ENCODE measurements at places on chromosomes 1 and 21. TPM values are rescaled to one million over a fixed set of nuclear protein-coding genes. Genes with fewer than 3 reads are reported as not detected.

DNA sequence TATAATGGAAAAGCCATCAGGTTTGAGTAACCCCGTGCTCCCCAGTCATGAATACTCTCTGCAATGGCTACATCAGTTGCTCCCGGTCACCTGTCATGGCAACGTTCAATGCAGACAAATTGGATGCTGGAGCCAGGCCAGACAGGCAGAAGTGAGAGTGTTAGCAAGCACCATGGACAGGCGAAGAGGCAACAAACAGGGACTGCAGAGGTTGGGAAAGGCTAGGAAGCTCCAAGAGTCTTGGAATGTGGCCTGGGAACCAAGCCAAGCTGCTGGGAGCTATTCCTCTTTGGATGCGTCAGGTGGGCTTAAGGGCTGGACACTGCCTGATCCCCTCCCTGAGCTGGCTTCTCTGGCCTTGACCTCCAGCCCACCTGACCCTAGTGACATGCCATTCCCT is 102.9 kb downstream of the ACTL8 start:
- H3K4me3 ChIP-seq: no peak overlapping the region
- no peak for DNase-seq
- H3K27me3 ChIP-seq: peaks cover 23% of the 10 kb centered on the region
- no peak overlapping the region for H3K27ac ChIP-seq
- no peaks in the 10 kb centered on the region for H3K36me3 ChIP-seq

DNA sequence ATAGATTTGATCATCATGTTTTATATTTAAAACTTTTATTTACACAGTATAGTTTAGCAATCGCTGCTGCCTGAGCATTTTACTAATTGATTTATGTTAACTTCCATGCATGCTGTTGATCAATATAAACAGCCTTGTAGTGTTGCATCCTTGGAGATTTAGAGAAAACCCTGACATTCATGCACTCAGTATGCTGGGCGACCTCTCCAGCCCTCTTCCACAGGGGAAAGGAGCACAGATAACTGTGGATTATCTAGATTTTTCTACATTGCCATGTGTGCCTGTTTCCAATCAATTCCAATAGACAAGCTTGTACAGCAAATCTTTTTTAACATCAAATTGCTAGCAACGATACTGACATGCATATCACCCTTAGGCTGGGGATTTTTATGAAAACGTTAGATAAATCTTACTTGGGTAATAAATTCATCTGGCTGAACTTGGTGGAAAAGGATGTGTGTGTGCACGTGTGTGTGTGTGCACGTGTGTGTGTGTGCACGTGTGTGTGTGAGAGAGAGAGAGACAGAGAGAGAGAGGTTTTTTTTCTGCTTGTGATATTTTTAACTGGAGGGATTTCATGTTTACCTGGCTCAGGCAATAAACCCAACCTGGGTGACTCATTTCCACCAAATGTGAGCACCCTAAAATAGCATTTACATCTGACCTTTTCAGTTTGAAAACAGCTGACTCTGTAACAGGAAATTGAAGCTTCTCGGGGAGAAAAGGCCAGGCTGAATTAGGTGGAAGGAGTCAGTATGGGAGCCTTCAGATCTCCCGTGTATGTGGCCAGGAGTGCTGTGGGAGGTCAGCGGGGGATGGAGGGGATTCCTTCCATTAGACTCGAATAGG is 339.8 kb downstream of the PRDM2 start:
- H3K27ac ChIP-seq: no peak overlapping the region
- no peaks in the 10 kb centered on the region for H3K4me1 ChIP-seq
- no peak for DNase-seq
- H3K4me3 ChIP-seq: no peak overlapping the region
- H3K27me3 ChIP-seq: peaks cover 23% of the 10 kb centered on the region

GRCh38 chr1:207903053-207903452 is 7.9 kb downstream of the CD34 start:
- H3K4me3 ChIP-seq: no peak overlapping the region
- no peaks in the 10 kb centered on the region for H3K36me3 ChIP-seq
- peaks cover 2% of the 10 kb centered on the region for H3K4me1 ChIP-seq
- H3K27me3 ChIP-seq: peaks cover 8% of the 10 kb centered on the region
- H3K27ac ChIP-seq: no peak overlapping the region

- no peak overlapping the region for H3K27ac ChIP-seq
- no peak for DNase-seq
- H3K27me3 ChIP-seq: peaks cover 8% of the 10 kb centered on the region
- no peaks in the 10 kb centered on the region for H3K36me3 ChIP-seq
Observed at GRCh38 chr1:56517404-56518130, 61.8 kb downstream of the PLPP3 start.

DNA sequence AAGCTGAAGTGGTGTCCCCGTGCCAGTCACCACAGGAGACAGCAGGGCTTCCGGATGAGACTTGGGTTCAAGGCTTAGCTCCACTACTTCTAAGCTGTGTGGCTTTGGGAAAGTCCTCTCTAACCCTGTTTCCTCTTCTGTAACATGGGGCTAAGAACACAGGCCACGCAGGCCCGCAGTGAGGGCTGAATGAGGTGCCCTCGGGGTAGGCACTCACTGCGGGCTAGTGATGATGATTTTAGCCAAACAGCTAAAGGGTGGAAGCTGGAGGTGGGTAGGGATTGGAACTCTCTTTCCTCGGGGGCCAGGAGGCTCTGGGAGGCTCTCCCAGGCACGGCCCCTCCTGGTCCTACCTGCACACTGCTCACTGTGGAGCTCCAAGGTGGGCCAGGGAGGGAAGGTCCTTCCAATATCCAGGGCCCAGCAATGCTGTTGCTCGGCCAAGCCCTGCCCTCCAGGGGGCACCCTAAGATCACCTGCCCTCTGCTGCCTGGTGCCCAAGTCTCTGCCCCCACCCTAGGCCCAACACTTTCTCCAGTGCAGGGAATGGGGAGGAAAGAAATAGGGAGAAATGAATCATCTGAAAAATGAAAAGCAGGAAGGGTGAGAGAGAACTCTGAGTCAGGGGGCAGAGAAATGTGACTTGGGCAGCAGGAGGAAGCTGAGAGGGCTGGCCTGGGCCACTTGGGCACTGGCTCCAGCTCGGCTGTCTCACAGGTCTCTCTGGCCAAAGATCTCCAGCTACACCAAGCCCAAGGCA is 19.2 kb upstream of the EVA1B start:
- no peak overlapping the region for H3K27ac ChIP-seq
- no peaks in the 10 kb centered on the region for H3K27me3 ChIP-seq
- DNase-seq: no peak
- no peaks in the 10 kb centered on the region for H3K36me3 ChIP-seq

DNA sequence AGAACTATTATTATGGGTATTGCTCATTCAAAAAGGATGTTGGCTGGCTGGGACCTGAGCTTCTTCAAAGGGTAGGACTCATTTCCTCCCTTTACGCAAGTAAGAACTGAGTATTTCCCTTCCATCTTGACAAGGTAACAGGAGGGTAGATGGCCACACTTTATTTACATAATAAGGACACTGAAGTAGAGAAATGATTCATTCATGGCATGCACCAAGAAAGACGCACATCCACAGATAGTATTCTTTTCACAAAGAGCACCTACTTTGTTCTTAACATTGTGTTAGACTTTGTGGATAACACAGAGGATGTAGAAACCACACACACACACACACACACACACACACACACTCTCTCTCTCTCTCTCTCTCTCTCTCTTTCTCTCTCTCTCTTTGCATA is 82.9 kb downstream of the FAM78B start:
- H3K4me3 ChIP-seq: no peak overlapping the region
- H3K27ac ChIP-seq: no peak overlapping the region
- peaks cover 4% of the 10 kb centered on the region for H3K4me1 ChIP-seq

DNA sequence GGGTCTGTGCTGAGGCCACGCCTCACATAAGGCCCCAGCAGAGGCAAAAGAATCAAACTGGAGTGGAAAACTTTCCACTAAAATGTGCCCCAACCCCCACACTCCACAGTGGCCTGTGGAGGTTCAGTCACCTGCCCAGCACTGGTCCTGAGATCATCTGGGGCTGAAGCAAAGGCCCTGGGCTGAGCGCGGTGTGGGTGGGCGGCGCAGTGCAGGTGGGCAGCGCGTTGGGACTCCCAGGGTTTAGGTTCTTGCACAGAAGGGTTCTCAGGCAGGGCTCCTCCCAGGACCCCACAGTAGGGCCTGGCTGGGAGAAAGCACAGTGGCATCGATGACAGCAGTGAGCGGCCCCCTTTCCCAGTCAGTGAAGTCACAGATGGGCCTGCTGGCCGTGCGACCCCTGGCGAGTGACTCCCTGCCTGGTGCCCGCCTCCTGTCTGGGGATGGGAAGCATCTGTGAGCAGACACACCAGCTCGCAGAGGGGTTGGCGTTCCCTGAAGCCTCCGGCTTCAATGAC is 13.8 kb upstream of the GPR153 start:
- H3K4me3 ChIP-seq: no peak overlapping the region
- H3K36me3 ChIP-seq: no peaks in the 10 kb centered on the region
- H3K4me1 ChIP-seq: no peaks in the 10 kb centered on the region

The BRINP2 gene
- not detected for total RNA-seq

DNA sequence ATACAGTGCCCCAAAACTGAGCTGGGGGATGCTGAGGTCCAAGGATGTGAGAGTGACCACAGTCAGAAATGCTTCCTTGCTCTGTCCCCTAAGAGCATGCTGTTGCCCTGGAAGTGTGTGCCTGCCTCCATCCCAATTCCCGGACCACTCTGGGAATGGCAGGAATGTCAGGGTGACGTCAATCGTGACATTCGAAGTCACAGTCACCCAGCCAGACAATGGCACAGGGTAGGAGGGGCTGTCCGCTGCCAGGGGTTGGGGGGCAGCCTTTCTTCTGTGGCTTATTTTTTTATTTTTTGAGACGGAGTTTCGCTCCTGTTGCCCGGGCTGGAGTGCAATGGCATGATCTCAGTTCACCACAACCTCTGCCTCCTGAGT is 22.3 kb downstream of the MEF2D start:
- peaks cover 28% of the 10 kb centered on the region for H3K36me3 ChIP-seq
- peaks cover 27% of the 10 kb centered on the region for H3K4me1 ChIP-seq
- H3K4me3 ChIP-seq: no peak overlapping the region
- DNase-seq: no peak
- peak overlapping the region; percentile 8 for H3K27ac ChIP-seq
- no peaks in the 10 kb centered on the region for H3K27me3 ChIP-seq

DNA sequence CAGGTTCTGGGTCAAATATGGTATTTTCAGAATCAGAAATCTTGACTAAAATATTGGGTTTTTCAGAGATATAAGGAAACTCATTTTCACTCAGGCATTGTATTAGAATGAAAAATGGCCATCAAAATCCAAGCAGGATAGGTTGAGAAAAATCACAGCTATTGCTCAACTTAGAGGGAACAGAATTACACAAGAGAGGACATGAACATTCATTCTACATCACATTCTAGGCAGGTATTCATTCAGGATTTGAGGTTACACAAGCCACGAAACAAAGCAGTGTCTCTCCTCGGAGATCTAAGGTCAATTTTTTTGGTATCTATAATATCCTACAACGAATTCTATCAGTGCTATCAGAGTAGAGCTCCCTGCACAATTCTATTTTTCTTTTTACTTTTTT is 163.6 kb upstream of the HP1BP3 start:
- no peak overlapping the region for H3K4me3 ChIP-seq
- peaks cover 16% of the 10 kb centered on the region for H3K4me1 ChIP-seq
- no peaks in the 10 kb centered on the region for H3K27me3 ChIP-seq
- DNase-seq: no peak

DNA sequence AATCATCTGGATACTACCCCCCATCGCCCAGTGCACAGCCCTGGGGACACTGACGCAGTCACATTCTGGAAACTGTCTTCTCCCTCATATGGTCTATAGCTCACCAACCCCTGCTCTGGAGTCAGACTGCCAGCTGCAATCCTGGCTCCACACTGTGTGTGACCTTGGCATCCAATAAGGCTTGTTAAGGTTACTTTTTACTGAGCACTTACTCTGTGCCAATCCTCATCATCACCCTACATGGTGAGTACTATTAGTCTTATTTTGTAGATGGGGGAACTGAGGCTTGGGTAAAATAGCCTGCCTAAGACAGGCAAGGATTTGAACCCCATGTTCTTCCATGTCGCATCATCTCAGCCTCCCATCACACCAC is 34.9 kb downstream of the AHDC1 start:
- H3K36me3 ChIP-seq: no peaks in the 10 kb centered on the region
- H3K27me3 ChIP-seq: no peaks in the 10 kb centered on the region
- no peak for DNase-seq
- H3K27ac ChIP-seq: peak overlapping the region; percentile 91

DNA sequence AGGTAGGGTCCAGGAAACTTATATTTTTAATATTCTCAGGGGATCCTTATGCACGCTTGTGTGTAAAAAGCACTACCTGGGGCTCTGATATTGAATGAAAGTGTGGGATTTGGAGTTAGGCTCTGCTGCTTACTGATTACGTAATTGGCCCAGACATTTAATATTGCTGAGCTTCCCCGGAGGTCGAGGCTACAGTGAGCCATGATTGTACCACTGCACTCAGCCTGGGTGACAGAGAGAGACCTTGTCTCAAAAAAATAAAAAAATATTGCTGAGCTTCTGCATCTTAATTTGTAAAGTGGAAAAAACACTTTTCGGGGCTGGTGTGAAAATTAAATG is 62.2 kb upstream of the KIF26B start:
- no peaks in the 10 kb centered on the region for H3K4me1 ChIP-seq
- H3K4me3 ChIP-seq: no peak overlapping the region
- H3K36me3 ChIP-seq: no peaks in the 10 kb centered on the region
- H3K27ac ChIP-seq: no peak overlapping the region

The UBE2U gene
- not detected for total RNA-seq

- H3K4me1 ChIP-seq: no peaks in the 10 kb centered on the region
- H3K27me3 ChIP-seq: no peaks in the 10 kb centered on the region
- H3K36me3 ChIP-seq: no peaks in the 10 kb centered on the region
- no peak overlapping the region for H3K4me3 ChIP-seq
- no peak for DNase-seq
Observed at GRCh38 chr1:225766967-225767633, 10.5 kb upstream of the SRP9 start.

GRCh38 chr1:203781962-203782361 is 13.5 kb upstream of the ZBED6 start:
- no peak for DNase-seq
- H3K4me3 ChIP-seq: no peak overlapping the region
- no peaks in the 10 kb centered on the region for H3K27me3 ChIP-seq
- no peaks in the 10 kb centered on the region for H3K36me3 ChIP-seq
- peaks cover under 1% of the 10 kb centered on the region for H3K4me1 ChIP-seq

GRCh38 chr1:219568733-219569132 is 44.2 kb downstream of the ZC3H11B start:
- no peaks in the 10 kb centered on the region for H3K27me3 ChIP-seq
- no peak overlapping the region for H3K4me3 ChIP-seq
- no peaks in the 10 kb centered on the region for H3K4me1 ChIP-seq
- H3K27ac ChIP-seq: no peak overlapping the region
- no peaks in the 10 kb centered on the region for H3K36me3 ChIP-seq
- DNase-seq: no peak

The FTCD gene
- total RNA-seq: not detected

DNA sequence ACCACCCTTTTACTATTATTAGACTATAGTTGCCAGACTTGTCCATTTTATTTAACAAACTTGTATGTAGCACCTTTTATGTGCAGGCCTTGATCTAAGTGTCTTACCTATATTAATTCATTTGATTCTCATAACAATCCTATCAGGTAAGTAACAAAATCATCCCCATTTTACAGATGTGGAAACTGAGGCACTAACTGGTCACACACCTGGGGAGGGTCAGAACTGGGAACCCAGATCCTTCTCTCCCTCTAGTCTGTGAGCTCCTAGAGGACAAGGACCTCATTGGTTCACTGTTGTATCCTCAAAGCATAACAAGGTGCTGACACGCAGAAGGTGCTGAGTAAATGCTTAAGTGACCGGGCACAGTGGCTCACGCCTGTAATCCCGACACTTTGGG is 14.9 kb downstream of the FBXO2 start:
- no peak overlapping the region for H3K4me3 ChIP-seq
- H3K27ac ChIP-seq: no peak overlapping the region

- H3K4me1 ChIP-seq: no peaks in the 10 kb centered on the region
- H3K27ac ChIP-seq: no peak overlapping the region
- no peak for DNase-seq
- H3K36me3 ChIP-seq: no peaks in the 10 kb centered on the region
Observed at GRCh38 chr1:22976461-22977243, 4.0 kb upstream of the LACTBL1 start.

All from natural killer cell treated with Interleukin-12 subunit alpha and Interleukin-12 subunit beta and Interleukin-15 and Interleukin-18, amount 100 ng/mL, for 72 hours (primary cell).